ENCODE measurements at places on chromosomes 11 and 22. TPM values are rescaled to one million over a fixed set of nuclear protein-coding genes. Genes with fewer than 3 reads are reported as not detected.

- H3K27ac ChIP-seq: peak overlapping the region; percentile 97
- no peaks in the 10 kb centered on the region for H3K36me3 ChIP-seq
- no peaks in the 10 kb centered on the region for H3K4me1 ChIP-seq
- no peaks in the 10 kb centered on the region for H3K27me3 ChIP-seq
These were observed 486 bp downstream of the STIM1 start for GRCh38 chr11:3855808-3856491.

Gene POU2AF2
- not detected for total RNA-seq

DNA sequence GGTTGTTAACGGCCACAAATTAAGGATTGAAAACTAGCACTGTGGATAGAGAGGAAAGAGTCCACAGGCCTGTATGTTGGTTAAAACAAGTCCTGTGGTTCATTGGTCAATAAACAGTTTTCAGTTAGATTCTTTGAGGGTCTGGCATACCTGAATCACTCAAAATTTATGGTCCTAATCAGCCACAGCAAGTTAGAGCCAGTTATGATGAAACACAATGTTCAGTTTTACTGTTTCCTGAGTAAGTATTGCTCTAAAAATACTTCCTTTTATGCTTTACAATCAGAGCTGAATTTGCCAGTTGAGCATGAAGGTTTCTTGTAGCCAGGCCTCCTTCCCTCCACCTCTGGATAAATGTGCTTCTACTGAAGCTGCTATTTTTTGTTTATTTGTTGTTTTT is 12.9 kb upstream of the CAT start:
- H3K36me3 ChIP-seq: no peaks in the 10 kb centered on the region
- H3K27ac ChIP-seq: no peak overlapping the region
- H3K4me3 ChIP-seq: no peak overlapping the region
- no peaks in the 10 kb centered on the region for H3K4me1 ChIP-seq

DNA sequence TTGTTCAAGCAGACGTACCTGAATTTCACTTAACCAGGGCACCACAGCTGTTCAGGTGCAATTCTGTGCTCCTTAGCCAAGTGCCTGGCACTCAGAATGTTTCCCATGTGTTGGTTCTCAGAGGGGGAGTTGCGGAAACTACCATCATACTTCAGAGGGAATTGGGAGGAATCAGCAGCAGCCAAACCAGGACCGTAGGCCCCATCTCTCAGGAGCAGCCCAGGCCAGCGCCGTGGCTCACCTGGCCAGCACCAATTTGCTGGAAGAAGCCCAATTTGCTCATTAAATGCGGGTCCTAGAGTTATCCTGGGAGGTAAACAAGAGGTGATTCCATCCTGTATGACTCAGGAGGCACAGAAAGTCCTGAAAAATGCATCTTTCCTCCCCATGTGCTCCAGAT is 435.4 kb downstream of the BRD1 start:
- H3K36me3 ChIP-seq: no peaks in the 10 kb centered on the region
- no peaks in the 10 kb centered on the region for H3K27me3 ChIP-seq
- H3K27ac ChIP-seq: no peak overlapping the region
- no peak for DNase-seq

Gene P2RX3
- total RNA-seq: not detected

GRCh38 chr11:62169448-62169847 is 20.6 kb upstream of the SCGB1D1 start:
- no peaks in the 10 kb centered on the region for H3K36me3 ChIP-seq
- H3K27me3 ChIP-seq: no peaks in the 10 kb centered on the region

DNA sequence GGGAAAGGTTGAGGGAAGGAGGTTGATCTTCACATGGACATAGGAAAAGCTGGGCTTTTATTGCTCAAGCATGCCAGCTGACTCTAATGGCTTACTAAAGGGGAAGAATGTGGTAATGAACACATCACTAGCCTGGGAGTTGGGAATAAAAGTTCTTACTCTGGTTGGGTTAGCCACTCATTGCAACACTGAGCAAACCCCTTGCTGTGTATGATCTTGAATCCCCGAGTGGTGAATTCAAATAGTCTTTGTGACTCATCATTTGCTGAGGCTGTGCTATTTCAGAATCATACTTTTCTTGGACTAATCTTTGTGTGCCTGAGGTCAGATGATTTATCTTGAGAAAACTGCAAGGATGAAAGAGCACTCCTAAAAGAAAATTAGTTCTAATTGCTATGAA is 304.1 kb upstream of the ANO5 start:
- H3K27me3 ChIP-seq: no peaks in the 10 kb centered on the region
- H3K4me1 ChIP-seq: no peaks in the 10 kb centered on the region
- no peak overlapping the region for H3K4me3 ChIP-seq
- no peaks in the 10 kb centered on the region for H3K36me3 ChIP-seq
- no peak for DNase-seq
- no peak overlapping the region for H3K27ac ChIP-seq

- no peaks in the 10 kb centered on the region for H3K36me3 ChIP-seq
- DNase-seq: no peak
- no peaks in the 10 kb centered on the region for H3K27me3 ChIP-seq
- H3K4me3 ChIP-seq: no peak overlapping the region
- no peaks in the 10 kb centered on the region for H3K4me1 ChIP-seq
These were observed 14.5 kb upstream of the PEX26 start for GRCh38 chr22:18063306-18063705.
